Right ventricle myocardium superior (tissue), 1 donor: ENCODE measurements at places on chromosomes 13 and 19. TPM values are rescaled to one million over a fixed set of nuclear protein-coding genes. Genes with fewer than 3 reads are reported as not detected.

Gene CGB2
- total RNA-seq, result not detected

Gene KCTD15
- 11.0 TPM for total RNA-seq

Gene TNFRSF19
- 30.2 TPM for total RNA-seq

Gene TMEM150B
- total RNA-seq, result 1.7 TPM

Gene FUT1
- 1.8 TPM for total RNA-seq

Gene DAND5
- total RNA-seq, result 9.1 TPM

Gene ZNF211
- 8.6 TPM for total RNA-seq

Gene SBNO2
- 15.1 TPM for total RNA-seq
